ENCODE measurements at places on chromosomes 16 and 17. TPM values are rescaled to one million over a fixed set of nuclear protein-coding genes. Genes with fewer than 3 reads are reported as not detected.

DNA sequence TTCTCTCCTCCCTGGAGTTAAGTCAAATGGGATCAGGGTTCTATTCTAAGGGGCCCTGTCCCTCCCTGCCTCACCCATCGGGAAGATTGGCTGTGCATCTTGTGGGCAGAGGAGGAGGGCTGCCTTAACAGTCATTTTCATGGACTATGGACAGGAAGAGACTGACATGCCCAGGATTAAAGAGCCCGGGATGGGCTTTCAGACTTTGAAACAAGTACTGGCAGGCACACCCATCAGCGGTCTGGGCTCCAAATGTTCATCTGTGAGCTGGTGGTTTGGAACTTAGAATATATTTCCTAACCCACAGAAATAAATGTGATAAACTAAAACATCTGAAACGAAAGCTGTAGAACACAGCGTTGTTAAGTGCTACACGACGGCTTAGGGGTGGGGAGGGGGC, 6.5 kb downstream of the SLC6A4 start:
- H3K4me3 ChIP-seq: no peak overlapping the region
- H3K27ac ChIP-seq: no peak overlapping the region
- H3K27me3 ChIP-seq: peaks cover 45% of the 10 kb centered on the region
- no peaks in the 10 kb centered on the region for H3K4me1 ChIP-seq
- no peak for DNase-seq

DNA sequence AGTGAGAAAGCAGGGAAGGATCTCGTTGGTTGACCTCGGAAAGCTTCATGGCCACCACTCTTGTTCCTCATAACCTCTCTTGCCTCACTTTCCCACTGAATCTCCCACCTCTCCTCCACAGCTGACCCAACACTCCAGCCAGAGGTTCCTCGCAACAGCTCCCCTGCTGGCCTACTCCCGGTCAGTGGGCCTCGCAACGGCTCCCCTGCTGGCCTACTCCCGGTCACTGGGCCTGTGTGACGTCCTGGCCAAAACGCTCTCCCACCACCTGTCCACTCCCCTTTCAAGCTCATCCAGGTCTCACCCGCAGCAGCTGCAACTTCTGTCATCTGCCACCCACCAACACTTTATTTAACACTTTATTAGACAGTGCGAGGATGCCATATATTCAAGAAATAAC, 149.1 kb downstream of the VPS53 start:
- H3K36me3 ChIP-seq: peaks cover 35% of the 10 kb centered on the region
- no peaks in the 10 kb centered on the region for H3K27me3 ChIP-seq
- H3K4me1 ChIP-seq: peaks cover 13% of the 10 kb centered on the region
- H3K27ac ChIP-seq: no peak overlapping the region
- no peak for DNase-seq

DNA sequence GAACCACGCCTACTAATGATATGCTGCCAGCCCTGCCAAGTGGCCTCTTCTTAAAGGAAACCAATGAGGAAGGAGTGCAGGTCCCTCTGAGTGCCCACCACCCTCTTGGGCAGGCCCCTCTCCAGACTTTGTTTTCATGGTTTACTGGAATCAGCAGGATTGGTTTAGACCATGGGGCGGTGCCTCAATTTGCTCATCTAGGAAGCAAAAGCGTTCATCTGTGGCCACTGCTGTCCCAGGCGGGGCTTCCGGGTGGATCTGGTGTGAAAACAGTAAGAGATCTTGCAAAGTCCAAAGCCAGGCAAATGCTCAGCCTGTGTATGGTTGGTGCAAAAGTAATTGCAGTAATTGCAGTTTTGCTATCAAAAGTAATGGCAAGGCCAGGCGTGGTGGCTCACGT, 71.3 kb downstream of the AMFR start:
- H3K27me3 ChIP-seq: no peaks in the 10 kb centered on the region
- no peak for DNase-seq
- H3K4me1 ChIP-seq: peaks cover 27% of the 10 kb centered on the region
- H3K27ac ChIP-seq: no peak overlapping the region
- H3K4me3 ChIP-seq: no peak overlapping the region

GRCh38 chr17:78268951-78269905, 37.8 kb downstream of the TMEM235 start:
- H3K27me3 ChIP-seq: no peaks in the 10 kb centered on the region
- H3K36me3 ChIP-seq: no peaks in the 10 kb centered on the region
- H3K4me1 ChIP-seq: peaks cover 22% of the 10 kb centered on the region
- no peak overlapping the region for H3K27ac ChIP-seq
- H3K4me3 ChIP-seq: no peak overlapping the region

- no peaks in the 10 kb centered on the region for H3K27me3 ChIP-seq
- peaks cover 37% of the 10 kb centered on the region for H3K36me3 ChIP-seq
- DNase-seq: no peak
- H3K4me1 ChIP-seq: peaks cover 64% of the 10 kb centered on the region
These were observed 130.9 kb downstream of the RPTOR start for GRCh38 chr17:80675438-80676095.

GRCh38 chr17:7307686-7308624, 527 bp downstream of the EIF5A start:
- DNase-seq: peak; percentile 47
- H3K4me1 ChIP-seq: peaks cover 38% of the 10 kb centered on the region
- H3K4me3 ChIP-seq: peak overlapping the region; percentile 94
- H3K27me3 ChIP-seq: no peaks in the 10 kb centered on the region
- peak overlapping the region; percentile 97 for H3K27ac ChIP-seq

DNA sequence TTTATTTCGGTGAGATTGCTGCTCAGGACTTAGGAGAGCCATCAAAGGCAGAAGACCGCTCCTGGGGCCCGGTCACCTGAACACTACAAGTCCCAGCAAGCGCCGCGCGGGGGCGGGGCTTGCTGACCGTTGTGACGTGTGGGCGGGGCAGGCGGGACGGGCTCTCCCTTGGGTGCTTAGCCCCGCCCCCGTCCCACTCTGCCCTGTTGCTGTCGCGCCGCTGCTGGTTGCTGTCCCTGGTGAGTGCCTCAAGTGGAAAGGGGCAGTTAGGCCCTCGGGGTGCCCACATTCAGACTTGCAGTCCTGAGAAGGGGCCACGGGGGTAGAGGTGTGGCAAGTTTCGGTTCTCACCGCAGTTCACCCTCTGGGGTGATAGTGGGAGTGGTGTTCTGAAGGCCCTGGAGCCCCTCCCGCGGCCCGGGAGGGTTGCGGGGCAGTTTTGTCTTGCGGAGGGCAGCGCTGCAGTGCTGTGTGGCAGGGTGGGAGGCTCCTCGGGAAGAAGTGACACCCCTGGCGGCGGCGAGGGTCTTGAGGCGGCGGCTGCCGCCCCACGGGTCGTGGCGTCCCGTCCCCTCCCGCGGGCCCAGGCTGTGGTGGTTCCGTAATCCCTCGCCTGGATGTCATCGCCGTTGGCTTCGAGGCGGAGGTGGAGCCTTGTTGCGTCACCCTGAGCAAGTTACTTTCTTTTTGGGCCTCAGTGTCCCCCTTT, at the start of gene CALCOCO2:
Gene CALCOCO2 (plus strand): TSS at position 196 of the 709 bp plus-strand sequence. CDS start 10,673 bp downstream, outside the sequence.
- peak; percentile 83 for DNase-seq
- H3K27me3 ChIP-seq: peaks cover 7% of the 10 kb centered on the region

GRCh38 chr17:47934856-47935255, 6.5 kb upstream of the PNPO start:
- no peaks in the 10 kb centered on the region for H3K27me3 ChIP-seq
- H3K4me3 ChIP-seq: no peak overlapping the region
- no peak for DNase-seq

Gene LGALS9
- total RNA-seq: 35.1 TPM

DNA sequence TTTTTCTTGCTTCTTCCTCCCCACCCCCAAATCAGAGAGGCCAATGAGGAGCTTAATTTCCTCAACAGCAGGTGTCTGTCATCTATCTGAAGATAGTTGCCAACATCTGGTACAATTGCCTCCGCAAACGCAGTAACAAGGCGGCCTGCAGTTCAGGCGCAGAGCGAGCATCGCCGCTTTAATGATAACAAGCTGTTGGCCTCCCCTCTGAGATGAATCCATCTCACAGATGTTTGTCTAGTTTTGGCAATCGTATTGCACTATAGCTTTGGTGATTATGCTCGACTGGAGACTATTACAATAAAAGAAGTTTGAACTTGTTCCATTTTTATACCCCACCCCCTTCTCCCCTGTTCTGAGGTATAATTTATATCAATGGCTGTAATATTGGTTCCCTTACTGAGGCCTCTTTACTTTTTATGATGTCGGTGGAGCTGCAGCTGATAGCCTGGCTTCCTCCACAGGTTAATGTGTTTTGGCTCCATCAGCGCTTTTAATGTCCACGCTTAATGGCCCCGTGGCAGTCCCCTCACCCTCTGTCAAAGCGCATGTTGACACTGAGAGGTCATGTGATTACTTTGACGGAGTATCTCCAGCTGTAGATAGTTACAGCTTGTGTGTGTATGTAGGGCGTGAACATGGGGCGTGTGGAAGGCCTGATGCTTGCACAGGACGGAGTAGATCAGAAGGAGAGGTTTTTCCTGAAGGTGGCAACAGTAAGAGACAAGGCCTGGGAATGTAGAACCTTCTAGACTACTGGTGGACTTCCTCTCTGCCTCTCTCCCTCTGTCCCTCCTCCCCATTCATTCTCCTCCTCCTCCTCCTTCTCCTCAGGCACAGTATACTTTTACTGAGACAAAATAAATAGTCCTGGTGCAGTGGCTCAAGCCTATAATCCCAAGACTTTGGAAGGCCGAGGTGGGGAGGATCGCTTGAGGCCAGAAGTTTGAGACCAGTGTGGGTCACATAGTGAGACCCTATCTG, 164.7 kb downstream of the MSI2 start:
- DNase-seq: no peak
- no peaks in the 10 kb centered on the region for H3K27me3 ChIP-seq
- H3K4me1 ChIP-seq: peaks cover 36% of the 10 kb centered on the region
- no peak overlapping the region for H3K4me3 ChIP-seq
- H3K27ac ChIP-seq: no peak overlapping the region
- H3K36me3 ChIP-seq: peaks cover 16% of the 10 kb centered on the region

- H3K27me3 ChIP-seq: no peaks in the 10 kb centered on the region
- DNase-seq: no peak
- peaks cover 57% of the 10 kb centered on the region for H3K36me3 ChIP-seq
- no peak overlapping the region for H3K27ac ChIP-seq
These were observed 6.6 kb upstream of the LIMD2 start for GRCh38 chr17:63706336-63707082.

- no peak overlapping the region for H3K27ac ChIP-seq
- no peak overlapping the region for H3K4me3 ChIP-seq
- H3K4me1 ChIP-seq: no peaks in the 10 kb centered on the region
- H3K36me3 ChIP-seq: no peaks in the 10 kb centered on the region
- DNase-seq: no peak
These were observed 7.8 kb downstream of the SLC47A2 start for GRCh38 chr17:19708431-19709175.

Gene ADAM11
- 0.14 TPM for total RNA-seq

Gene CIBAR2
- not detected for total RNA-seq

Gene TBC1D3H
- not detected for total RNA-seq

Gene CD300H
- not detected for total RNA-seq

- no peak overlapping the region for H3K4me3 ChIP-seq
- no peak overlapping the region for H3K27ac ChIP-seq
- no peaks in the 10 kb centered on the region for H3K36me3 ChIP-seq
- no peak for DNase-seq
These were observed 129.8 kb upstream of the RCVRN start for GRCh38 chr17:10034719-10035475.

GRCh38 chr17:20203761-20204263, 194.7 kb downstream of the SPECC1 start:
- peaks cover 6% of the 10 kb centered on the region for H3K4me1 ChIP-seq
- H3K27ac ChIP-seq: no peak overlapping the region
- no peak overlapping the region for H3K4me3 ChIP-seq
- H3K36me3 ChIP-seq: no peaks in the 10 kb centered on the region
- H3K27me3 ChIP-seq: no peaks in the 10 kb centered on the region

- no peak overlapping the region for H3K27ac ChIP-seq
- peaks cover 22% of the 10 kb centered on the region for H3K36me3 ChIP-seq
- no peak for DNase-seq
- H3K4me3 ChIP-seq: no peak overlapping the region
These were observed 11.8 kb downstream of the PDZD9 start for GRCh38 chr16:21989133-21989532.

- no peaks in the 10 kb centered on the region for H3K36me3 ChIP-seq
- no peak for DNase-seq
- H3K27me3 ChIP-seq: no peaks in the 10 kb centered on the region
- no peaks in the 10 kb centered on the region for H3K4me1 ChIP-seq
These were observed 122.3 kb downstream of the PCTP start for GRCh38 chr17:55873017-55873758.

- H3K27ac ChIP-seq: no peak overlapping the region
- H3K27me3 ChIP-seq: peaks cover 17% of the 10 kb centered on the region
- no peaks in the 10 kb centered on the region for H3K36me3 ChIP-seq
- DNase-seq: no peak
- H3K4me3 ChIP-seq: no peak overlapping the region
These were observed 6.0 kb downstream of the PLLP start for GRCh38 chr16:57278494-57278893.

Gene GP1BA
- not detected for total RNA-seq

DNA sequence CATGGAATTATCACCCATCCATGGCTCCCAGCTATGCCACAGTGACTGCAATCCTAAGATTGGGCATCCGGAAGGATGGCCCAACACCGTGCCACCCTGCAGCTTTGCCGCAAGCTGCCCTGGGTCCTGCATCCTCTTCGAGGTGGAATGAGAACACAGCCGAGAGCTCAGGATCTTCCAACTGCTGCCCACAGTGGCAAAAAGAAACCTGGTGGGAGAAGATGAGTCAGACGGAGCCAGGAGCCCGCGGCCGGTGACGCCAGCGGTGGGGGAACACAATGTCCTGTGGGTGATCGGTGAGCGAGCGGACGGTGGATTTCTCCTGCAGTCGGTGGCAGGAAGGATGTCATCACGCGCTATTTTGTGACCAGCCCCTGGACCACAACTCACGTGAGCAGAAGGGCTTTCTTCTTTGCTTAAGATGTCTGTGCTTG, 20.1 kb downstream of the CD7 start:
- no peaks in the 10 kb centered on the region for H3K27me3 ChIP-seq
- H3K4me3 ChIP-seq: peak overlapping the region; percentile 89
- peaks cover 60% of the 10 kb centered on the region for H3K4me1 ChIP-seq
- DNase-seq: peak; percentile 85

Gene NPIPA2
- total RNA-seq: 5.1 TPM

DNA sequence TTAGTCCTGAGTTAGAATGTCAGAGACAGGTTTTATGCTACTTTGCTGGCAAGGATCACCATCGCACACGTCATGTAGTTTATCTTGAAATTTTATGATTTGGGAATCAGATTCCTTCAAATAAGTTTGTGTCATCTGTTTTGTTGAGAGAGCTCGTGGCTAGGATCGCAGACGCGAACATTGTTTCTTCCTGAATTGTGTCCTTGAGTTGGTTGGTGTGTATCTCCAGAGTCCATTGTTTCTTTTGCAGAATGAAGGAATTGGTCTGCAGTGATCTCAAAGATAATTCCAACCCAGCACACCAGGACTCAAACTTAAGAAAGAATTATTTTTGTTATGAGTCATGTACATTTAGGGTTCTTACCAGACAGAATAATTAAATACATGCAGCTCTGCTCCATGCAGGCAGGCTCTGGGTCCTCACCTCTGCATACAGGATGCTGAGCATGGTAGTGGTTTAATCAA, 51.6 kb downstream of the PRKCA start:
- DNase-seq: no peak
- peaks cover 79% of the 10 kb centered on the region for H3K4me1 ChIP-seq
- no peaks in the 10 kb centered on the region for H3K27me3 ChIP-seq
- H3K4me3 ChIP-seq: no peak overlapping the region
- peaks cover 66% of the 10 kb centered on the region for H3K36me3 ChIP-seq
- H3K27ac ChIP-seq: peak overlapping the region; percentile 40

Gene ARL17B
- 15.6 TPM for total RNA-seq

Data from activated T-helper 2 cell treated with anti-CD3 and anti-CD28 coated beads, Interferon-gamma antibody, Interleukin-2, Interleukin-4, amounts not matched to agents 10 μg/mL and 5 μg/mL and 100 μg/mL, durations not matched to agents 14 hours and 24 hours and 36 hours (primary cell).